ENCODE measurements at places on chromosomes 2 and 18.

GRCh38 chr2:8364668-8365067, 317.2 kb upstream of the ID2 start:
- DNase-seq, result no peak

- no peak for DNase-seq
Observed at GRCh38 chr2:176172007-176172894, 15.1 kb downstream of the HOXD3 start.

DNA sequence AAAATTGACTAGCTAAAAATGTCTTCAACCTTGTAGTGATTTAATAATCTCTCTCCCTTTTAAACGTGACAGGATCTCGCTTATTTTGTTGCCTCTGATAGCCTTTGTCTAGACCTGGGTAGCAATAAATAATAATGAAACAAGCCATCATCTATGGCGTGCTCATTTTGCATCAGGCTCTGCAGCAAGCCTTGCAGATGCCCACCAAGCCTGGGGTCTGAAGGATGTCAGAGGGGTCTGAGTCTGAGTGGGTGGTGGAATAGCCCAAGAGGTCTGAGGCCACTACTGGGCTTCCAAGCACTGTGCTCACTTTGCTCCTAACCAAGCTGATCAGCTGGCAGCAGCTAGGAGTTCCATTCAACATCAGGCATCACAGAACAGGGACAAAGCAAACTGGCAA, 109.4 kb downstream of the GYPC start:
- DNase-seq, result no peak

- DNase-seq, result no peak
Observed at GRCh38 chr2:100038011-100038410, 104.4 kb downstream of the AFF3 start.

- no peak for DNase-seq
Observed at GRCh38 chr2:228545041-228545747, 363.7 kb upstream of the SPHKAP start.

GRCh38 chr2:66872081-66872985, 437.4 kb downstream of the MEIS1 start:
- no peak for DNase-seq

GRCh38 chr2:187689372-187689771, 135.1 kb upstream of the TFPI start:
- DNase-seq, result no peak

GRCh38 chr2:137287913-137288639, 522.7 kb downstream of the THSD7B start:
- DNase-seq, result no peak

GRCh38 chr2:25380586-25381375, 39.1 kb upstream of the DNMT3A start:
- no peak for DNase-seq

DNA sequence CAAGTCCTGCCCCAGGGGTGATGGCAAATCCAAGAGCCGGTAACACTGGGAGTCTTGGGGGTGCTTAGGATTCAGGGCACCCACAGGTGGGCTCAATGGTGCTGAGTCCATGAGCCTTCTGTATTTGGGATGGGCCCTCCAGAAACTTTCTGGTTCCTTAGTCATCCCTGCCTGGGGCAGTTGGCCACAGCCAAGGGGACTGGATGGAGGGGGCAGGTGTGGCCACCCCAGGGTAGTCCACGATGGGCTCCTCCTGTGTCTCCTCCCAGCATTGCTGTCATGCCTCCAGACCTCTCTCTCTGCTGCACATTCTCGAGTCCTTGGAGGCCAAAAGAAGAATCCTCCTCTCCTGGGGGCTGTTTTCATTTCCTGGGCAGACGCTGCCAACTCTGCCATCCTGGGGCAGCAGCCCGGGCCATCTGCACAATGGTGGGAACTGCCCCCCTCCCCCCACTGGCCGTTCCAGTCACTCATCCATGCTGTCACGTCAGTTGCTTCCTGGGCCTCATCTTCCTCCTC, 158.0 kb upstream of the TWIST2 start:
- DNase-seq, result no peak

DNA sequence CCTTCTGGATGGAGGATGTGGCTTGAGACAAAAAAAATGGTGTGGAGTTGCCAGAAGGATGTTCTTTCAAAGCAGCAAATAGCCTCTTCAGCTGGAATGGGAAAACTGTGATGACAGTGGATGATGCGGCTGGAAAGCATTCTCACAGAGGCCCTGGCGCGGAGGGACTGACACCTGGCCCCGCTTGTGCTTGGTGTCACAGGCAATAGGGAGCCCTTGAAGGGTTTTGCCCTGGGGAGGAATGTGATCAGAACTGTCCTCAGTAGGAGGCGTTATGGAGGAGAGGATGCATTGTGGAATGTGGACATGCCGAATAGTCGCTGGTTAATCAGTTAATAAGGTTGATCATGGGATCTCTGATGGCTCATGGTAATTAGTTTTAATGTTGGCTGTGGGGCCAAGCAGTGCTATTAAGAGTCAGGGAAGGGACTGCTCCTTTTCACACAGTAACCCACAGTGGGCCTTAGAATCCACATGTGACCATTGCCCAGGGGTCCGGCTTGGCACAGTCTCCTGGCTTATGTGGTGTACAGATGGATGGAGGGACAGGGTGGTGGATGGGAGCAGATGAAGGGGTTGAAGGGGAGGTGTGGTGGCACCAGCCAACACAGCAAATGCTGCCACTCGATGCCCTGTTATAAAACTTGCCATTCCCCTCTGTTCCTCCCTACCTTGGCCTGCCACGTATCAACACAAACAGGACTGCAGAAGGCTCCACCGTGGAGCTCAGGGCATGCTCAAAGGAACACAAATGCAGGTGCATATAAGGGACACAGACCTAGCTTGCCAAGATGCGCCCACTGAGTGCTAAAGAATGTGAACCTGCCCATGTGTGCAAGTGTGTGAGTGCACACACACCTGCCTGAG, 71.7 kb downstream of the CIB4 start:
- no peak for DNase-seq

DNA sequence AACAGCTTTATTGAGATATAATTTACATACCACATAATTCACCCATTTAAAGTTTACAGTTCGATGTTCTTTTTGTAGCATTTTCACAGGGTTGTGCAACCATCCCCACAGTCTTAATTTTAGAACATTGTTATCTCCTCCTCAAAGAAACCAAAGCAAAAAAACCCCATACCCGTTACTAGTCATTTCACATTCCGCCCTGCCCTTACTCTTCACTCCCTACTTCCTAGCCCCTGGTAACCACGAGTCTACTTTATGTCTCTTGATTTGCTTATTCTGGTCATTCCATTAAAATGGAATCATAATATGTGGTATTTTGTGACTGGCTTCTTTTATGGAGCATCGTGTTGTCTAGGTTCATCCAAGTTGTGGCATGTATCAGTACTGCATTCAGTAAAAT, 137.7 kb downstream of the TANC1 start:
- no peak for DNase-seq

DNA sequence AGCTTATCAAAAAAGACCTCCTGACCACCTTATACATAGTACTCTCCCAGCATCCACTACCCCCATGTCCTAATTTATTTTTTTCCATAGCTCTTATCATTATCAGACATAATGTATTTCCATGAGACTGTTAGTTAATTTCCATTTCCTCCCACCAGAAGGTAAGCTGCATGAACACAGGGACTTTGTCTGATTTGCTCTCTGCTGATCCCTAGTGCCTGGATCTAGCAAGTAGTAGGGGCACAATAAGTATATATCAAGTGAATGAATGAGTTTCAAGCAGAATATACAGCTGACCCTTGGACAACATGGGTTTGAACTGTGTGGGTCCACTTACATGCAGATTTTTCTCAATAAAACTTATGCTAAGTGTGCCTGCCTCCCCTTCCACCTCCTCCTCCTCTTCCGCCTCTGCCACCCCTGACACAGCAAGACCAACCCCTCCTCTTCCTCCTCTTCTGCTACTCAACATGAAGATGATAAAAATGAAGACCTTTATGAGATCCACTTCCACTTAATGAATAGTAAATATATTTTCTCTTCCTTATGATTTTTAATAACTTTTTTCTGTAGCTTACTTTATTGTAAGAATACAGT, 53.8 kb downstream of the CTAGE1 start:
- DNase-seq, result no peak

GRCh38 chr2:221552291-221552690, 19.8 kb downstream of the EPHA4 start:
- DNase-seq, result no peak

DNA sequence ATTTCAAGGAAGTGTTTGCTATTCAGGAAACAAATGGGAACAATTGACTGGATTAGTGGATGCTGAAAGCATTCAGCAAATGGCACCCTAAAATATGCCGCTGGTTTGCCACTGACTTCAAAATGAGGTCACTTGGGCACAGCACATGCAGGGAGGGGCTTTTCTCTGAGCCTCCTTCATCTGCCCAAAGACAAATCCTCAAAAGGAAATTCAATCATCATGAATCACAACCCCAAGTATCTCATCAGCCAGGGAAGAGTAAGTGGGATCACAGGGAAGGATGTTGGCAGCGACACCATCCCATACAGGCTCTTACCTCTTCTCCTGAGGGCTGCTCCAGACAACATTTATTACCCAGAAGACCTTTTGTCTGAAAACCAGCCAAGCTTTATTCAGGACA, 14.4 kb upstream of the SP140L start:
- DNase-seq, result no peak

DNA sequence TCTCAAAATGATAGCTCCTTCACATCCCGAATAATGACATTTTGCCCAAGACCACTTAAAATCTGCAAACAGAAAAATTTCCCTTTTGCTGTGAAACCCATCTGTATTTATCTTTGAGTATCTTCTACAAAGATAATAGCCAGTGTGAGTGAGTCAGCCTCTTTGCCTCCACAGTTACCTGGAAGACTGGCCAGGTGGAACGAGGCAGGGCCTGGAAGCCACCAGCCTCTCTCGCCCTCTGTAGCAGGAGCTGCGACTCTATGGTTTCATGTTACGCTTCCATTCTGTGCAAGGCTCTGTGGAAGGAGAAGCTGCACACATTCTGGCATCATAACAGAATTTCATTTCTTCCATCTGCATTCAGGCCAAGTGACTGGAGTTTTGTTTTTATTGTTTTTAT, 9.5 kb downstream of the ELP2 start:
- DNase-seq, result no peak

GRCh38 chr2:195312662-195313061, 344.4 kb upstream of the SLC39A10 start:
- DNase-seq, result no peak

GRCh38 chr2:192288295-192288694, 93.6 kb upstream of the TMEFF2 start:
- no peak for DNase-seq

DNA sequence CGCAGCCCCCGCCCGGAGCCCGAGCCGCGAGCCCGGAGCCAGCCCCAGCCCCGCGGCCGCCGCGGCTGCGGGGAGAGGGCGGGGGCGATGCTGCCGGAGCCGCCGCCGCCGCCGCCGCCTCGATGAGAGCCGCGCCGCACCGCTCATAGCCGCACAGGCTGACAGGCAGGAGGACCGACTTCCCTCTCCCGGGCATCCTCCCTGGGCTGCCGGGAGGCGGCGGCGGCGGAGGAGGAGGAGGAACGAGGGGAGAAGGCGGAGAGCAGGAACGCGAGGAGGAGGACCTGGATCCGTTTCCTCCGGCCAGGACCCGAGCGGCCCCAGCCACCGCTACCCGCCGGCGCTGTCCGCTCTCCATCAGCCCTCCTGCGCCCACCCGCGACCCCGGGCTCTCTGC, 370 bp downstream of the KLHL29 start:
- DNase-seq, result no peak

GRCh38 chr2:62474176-62474575, 31.8 kb downstream of the TMEM17 start:
- no peak for DNase-seq

DNA sequence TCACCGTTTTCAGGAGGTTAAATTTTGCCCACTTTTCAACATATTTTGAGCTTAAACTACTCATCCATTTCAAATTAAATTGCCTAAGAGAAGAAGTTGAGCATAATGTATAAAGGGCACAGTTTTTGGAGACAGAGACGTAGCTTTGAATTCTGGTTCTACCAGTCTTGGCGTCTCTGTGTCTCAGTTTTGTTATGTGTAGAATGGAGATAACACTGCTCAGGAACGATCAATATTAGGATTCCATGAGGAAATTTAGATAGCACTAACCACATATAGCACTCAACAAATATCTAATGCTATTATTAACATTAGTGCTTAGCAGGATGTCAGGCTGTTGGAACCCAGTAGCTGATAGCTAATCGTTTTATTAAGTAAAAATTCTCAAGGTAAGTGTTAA, 40.4 kb upstream of the GATA6 start:
- no peak for DNase-seq

DNA sequence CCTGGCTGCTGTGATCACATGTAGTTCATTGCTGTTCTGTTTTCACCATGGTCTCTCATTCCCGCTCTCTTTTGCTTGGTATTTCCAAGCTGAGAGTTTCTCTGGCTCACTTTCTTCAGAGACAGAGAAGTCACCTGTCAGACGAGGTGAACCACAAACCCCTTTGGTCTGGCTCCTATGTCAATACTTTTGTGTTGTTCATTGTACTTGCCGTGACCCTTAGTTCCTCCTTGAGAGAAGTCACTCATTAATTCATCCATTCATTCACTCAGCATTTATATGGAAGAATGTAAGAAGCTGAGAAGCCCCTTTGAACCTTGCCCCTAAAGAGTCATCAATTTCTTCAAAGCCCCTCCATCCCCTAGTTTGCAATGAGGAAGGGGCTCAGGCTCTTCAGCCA, 15.2 kb downstream of the MCFD2 start:
- no peak for DNase-seq

- DNase-seq, result no peak
Observed at GRCh38 chr2:52082646-52083045, 1050.7 kb upstream of the NRXN1 start.

GRCh38 chr2:24515335-24515734, 24.3 kb downstream of the NCOA1 start:
- no peak for DNase-seq

- DNase-seq, result no peak
Observed at GRCh38 chr2:134671513-134671912, 47.3 kb downstream of the TMEM163 start.

DNA sequence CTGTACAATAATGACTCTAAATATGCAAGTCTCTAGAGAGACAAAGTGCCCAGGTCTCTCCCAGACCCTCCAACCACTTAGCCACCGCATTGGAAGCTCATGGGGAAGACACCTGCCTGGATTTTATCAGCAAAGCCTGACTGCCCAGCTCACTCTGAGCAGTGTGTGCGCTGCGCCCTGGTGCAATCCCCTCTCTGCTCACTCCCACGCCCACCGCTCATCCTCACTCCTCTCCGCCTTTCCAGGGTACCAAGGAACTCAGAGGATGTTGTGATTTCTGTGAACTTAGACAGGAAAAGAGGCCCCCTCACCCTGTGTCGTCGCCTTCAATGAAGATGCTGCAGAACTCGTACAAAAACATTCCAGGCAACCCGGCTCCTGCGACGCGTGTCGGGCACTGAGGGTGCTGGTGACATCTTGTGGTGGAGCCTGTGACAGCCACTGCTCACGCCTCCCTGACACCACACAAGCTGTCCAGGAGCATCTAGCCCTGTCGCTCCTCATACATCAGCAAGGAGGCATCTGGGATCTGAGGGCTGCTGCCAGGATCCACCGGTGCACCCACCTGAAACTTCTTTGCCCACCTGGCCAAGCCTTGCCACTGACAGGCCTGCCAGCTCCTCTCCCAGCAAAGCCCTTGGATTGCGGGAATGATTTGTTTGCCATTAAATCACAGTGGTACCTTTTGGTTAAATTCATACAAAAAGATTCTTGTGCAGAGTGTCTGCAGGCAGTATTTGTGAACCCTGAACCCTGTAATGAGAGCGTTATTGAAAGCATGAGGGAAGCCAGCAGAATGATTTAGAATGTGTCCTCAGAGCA, 220.4 kb downstream of the ZNF516 start:
- DNase-seq, result no peak
